ENCODE measurements at places on chromosomes 4 and X.
A peak's percentile ranks its signal among the peaks of the same experiment; 100 is the strongest.

DNA sequence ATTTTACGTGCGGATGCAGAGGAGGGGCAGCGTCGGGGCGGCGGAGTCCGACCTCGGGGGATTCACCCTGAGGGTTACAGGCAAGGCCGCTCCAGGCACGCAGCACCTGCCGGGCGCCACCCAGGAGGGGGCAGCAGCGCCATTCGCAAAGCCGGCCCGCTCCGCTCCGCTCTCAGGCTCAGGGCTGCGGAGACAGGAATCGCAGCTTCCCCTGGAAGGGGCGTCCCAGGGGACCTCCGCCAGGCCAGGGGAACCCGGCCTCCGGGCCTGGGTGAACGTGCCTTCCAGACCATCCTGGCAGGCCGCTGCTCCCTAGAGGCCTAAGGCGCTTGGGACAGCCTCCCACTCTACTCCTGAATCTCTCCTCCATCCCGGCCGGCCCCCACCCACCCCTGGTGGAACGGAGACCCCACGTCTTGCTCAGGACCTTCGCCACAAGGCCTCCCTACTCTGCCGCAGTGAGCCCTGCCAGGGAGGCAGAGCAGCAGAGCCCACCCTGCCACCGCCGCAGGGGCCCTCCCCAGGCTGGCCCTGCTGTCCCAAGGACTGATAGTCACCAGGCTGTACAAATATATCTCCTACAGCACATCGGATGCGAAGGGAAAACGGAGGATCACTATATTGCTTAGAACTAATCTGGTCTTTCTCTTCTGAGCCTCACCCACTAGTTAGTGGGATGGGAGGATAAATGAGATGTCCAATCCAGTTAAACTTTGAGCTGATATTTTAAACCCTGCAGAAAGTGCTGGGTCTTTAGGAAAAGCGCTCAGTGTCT is 115.0 kb downstream of the SMIM20 start:
- DNase-seq, result peak; percentile 54

GRCh38 chr4:113496698-113497097 is 264.8 kb downstream of the CAMK2D start:
- no peak for DNase-seq

GRCh38 chr4:87543835-87544461 is 14.8 kb upstream of the SPARCL1 start:
- DNase-seq, result no peak

DNA sequence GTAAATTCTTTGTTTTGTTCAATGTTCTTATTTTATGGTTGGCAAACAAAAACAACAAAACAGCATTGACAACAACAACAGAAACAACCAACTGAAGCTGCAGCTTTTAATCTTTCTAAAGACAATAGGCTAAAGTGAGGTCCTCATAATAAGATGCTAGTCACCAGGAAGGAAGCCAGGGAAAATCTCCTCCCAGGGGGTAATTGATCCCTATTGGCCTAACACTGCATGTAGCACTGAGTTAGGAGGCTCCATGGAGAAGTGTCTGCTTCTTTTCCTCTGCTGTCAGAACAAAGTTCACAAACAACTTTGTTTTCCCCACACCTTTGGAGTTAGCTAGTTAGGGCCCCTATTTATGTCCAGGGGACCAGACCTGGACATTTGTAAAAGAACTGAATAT is 4.7 kb upstream of the LRAT start:
- DNase-seq, result no peak

DNA sequence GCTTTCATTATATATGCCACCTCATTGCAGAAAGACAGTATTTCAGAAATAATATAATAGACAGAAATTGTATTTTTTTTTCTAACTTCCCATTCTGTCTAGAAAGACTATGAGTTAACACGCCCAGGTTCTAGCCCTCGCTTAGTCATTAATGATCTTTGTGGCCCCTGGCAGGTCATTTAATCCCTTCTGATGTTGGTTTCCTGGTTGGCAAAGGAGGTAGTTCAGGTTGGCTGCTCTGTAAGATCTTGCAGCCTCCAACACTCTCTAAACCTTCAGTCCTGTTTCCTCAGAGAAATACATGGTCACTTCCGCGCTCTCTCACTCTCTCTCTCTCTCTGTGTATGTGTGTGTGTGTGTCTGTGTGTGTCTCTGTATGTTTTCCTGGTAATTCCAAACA is 156.3 kb upstream of the NOCT start:
- DNase-seq, result no peak
